ENCODE measurements at places on chromosomes 6 and 20.
A peak's percentile ranks its signal among the peaks of the same experiment; 100 is the strongest.

GRCh38 chr6:120938876-120939472 lies 395.3 kb downstream of the TBC1D32 start:
- no peak for DNase-seq

DNA sequence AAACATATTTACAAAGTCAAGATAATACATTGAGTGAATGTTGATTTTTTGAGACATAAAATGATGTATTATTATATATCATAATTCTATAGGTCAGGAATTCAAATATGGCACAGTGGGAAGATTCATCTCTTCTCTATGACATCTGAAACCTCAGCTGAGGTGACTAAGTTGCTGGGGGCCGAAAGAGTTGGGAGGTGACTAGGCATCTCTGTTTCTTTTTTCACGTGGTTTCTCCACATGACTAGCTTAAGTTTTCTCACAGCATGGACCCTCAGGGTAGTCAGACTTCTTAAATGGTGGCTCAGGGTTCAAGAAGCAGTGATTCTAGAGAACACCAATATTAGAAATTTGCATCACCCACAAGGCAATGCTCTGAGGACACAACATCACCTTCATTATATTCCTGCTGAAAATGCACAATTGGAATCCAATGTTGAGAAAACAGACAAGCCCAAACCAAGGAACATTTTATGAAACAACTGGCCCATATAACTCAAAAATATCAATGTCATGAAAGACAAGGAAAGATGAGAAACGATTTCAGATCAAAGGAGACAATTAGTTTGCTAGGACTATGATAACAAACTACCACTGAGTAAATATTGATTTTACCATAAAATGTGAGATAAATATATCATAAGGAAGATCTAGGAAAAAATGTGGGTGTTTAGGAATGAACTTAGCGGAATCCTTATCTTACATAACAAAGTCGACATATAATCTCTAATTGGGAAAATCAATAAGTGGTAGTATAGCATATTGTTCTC lies 273.3 kb upstream of the IRAK1BP1 start:
- no peak for DNase-seq

GRCh38 chr6:117502580-117502979 lies 20.1 kb downstream of the DCBLD1 start:
- no peak for DNase-seq

DNA sequence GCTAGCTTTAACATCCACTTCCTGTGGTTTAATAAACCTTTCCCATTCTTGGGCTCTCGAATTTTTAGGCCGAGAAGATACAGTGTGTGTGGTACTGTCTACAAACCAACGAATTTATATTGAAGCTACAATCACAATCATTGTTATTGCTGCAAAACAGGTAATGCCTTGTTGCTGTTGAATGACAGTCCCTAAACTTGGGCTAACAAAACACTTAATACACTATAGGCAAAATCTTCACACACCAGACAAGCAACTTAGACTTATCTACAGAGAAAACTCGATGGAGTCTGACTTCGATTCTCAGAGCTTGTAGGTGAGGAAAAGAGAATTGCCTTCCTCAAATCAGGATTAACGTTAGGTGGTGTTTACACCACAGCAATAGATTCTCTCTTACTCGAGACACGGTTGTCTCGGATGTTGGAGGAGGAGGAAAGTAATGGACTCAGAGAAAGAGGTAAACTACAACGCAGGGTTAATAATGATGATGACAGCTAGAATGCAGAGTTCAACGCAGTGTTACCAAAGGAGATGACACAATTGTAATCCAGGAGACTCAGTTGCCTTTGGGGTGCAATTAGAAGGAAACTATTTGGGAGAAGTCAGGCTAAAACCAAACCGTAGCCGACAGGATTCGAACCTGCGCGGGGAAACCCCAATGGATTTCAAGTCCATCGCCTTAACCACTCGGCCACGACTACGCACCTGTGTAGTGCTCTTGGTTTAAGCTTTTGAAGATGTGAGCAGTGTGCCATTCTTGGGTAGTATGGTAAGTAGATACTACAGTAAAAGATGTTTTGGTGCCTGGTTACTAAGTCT lies 32.5 kb upstream of the ZNF184 start:
- peak; percentile 68 for DNase-seq

DNA sequence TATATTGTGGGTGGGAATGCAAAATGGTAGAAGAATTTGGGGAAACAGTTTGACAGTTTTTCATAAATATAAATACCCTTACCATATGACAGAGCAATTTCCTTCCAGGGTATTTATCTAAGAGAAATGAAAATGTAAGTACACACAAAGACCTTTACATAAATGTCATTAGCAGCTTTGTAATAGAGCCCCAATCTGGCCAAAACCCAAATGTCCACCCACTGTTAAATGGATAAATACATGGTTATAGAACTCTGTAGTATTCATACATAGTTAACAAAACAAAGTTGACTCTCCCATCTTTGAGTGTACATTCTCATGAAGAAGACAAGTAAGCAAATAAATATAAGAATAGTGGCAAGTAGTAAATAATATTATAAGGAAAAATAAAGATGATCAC lies 514.8 kb upstream of the NOX3 start:
- DNase-seq, result no peak

DNA sequence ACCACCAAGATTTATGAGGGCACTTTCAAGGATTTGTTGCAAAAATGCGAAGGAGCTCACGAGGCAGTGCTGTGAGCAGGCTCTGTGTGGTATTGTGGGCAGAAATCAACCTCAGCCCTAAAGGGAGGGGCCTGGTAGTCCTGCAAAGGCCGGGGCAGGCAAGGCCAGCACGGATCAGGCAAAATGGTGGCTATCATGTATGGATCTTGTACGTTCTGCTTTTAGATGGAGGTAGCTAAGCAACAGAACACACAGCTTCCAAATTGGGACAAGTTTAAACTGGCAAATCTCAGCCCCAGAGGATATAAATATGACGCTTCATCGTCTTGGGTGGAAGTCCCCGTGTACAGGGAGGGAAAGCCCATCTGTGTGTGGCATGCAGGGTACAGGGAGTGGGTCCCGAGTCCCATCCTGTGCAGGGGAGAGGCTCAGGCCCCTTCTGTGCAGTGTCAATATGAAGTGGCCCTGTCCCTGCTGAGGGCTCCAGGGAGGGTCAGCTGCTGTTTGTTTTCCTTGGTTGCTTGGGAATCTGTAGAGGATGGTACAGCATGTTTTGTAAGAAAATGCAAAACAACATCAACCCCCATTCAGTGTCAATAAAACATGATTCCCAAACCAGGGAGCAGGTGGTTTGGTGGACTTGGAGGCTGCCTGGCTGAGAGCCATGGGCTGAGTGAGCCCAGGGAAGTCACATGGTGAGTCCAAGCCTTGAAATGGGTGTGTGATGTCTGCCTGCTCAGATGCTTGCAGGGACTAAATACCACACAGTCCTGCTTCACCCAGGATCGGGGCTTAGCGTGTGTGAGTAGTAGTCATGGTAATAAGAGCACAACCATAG lies 113.0 kb downstream of the SYCP2 start:
- peak; percentile 80 for DNase-seq

GRCh38 chr6:46900266-46900665 lies 21.5 kb downstream of the ADGRF5 start:
- no peak for DNase-seq

All from NCI-H510A treated with DMSO at 0.1 percent for 48 hours (cell line).